ENCODE measurements at places on chromosomes 11 and 22.

GRCh38 chr11:399731-400211, 5.8 kb downstream of the PKP3 start:
- no peak for DNase-seq

DNA sequence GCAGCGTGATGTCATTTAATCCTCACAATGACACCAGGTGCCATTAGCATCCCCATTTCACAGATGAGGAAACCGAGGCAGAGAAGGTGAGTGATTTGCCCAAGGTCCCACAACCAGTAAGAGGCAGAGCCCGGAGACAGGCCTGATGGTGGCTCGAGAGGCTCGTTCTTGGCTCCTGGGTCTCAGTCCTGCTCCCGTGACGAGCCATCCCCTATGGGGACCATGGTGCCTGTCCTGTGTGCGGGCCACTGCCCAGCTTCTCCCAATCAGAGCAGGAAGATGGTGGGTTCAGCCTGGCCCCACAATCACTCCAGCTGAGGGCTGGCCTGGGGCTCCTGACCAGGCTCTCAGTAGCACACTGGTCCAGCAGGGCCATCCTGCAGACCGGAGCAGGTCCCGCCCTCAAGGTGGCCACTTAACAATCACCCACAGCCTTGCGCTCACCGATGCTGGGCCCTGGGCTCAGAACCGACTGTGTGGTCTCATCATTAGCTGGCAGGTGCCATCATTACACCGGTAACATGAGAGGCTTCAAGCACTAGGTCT, 3.6 kb downstream of the ALDH3B1 start:
- DNase-seq: no peak

DNA sequence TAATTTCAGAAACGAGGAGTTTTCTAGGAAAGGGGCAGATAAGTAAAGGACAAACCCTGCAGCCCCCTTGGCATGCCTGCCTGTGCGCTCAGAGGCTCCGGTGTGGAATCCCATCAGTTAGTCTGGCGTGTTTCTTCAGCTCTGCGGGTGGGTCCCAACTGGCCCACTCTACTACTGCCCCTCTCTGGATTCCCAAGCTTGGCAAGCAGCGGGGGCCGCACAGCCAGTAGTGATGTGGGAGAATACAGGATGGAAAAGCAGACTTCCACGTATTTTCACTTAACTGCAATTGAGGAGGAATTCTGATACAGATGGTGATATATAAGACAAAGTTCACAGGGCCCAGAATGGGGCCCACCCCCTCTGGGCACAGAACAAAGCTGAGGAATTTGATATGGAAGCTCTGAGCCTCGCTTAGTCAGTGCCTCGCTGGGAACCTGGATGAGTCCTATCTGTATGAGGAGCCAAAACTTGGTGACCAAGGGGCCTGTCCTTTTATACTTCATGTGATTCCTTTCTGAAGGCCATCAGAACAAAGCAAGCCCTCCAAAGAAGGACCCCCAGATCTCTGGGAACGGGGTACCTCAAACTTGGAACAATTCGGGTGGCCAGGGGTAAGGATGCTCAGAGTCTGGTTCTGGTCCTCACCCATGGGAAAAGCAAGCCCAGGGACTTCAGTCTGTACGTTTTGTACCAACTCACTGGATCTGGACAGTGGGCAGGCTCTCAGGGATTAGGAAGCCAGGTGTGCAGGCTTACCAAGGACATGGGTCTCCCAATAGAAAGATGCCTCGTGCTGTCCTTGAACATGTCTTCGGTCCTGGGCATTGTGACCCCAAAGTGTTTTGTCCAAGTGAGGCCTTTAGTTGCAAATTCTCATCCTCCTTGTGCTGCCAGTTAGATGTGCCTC, 26.0 kb downstream of the RELT start:
- DNase-seq: no peak

DNA sequence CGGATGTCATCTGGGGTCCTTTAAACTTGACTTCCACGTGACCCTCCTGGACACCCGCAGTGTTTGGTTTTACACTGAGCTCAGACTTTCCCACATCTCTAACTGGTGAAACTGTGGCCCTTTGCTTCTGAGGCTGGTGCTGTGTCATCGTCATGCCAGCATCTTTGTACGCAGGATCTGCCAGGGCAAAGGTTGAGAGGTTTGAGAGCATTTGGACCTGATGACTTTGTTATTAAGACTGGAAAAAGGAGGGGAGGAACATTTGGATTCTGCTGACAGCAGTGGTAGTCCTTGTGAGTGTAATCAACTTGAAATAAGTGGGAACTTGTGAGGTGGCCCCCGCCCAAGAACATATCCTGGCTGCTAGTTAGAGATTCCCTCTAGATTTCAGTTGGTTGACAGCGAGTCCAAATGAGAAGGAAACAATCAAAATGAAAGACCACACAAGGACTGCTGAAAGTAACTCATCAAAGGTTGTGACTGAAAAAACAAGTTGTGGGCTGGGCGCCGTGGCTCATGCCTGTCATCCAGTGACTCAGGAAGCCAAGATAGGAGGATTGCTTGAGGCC, 102.5 kb downstream of the KIAA1671 start:
- DNase-seq: no peak

- no peak for DNase-seq
These were observed at the start of gene DLG2 for GRCh38 chr11:85627332-85627997. Gene DLG2, minus strand, starts transcription at chr11:85627344.

DNA sequence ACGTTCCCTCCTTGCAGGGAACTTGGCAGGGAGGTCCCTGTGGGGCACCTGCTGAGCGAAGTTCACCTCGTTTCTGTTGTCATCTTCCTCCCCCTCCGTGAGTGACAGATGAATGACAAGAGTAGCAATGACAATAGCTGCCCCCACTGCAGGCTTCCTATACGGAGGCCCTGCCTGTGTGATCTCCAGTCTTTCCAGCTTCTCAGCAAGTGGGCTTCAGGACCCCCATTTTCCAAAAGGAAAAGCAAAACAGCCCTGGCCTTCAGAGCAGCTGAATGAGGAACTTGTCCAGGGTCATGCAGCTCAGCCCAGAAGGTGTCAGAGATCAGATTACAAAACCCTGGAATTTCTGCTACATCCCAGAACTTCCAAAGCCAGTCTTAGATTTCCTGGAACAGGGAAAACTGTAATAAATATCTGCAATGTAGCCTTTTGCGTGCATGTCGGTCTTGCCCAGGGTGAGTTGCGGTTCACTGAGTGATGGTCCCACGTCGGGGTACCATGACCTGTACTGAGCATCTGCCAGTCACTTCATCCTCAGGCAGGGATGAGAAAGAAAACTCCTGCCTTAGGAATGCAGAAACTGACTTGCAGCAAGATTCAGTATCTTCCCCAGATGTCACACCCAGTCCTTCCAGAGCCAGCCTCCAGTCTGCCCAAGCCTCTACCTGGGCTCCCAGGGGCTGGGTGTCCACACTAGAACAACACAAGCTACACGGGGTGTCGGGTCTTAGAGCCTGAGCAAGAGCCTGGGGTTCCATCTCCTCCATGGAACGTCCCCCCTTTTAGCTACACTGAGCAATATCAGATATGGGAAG, 1457.0 kb downstream of the BRD1 start:
- no peak for DNase-seq

Measured in esophagus squamous epithelium (tissue), 5 donors.